ENCODE measurements at places on chromosomes 7 and 10.

- no peak for DNase-seq
Measured at GRCh38 chr10:82221601-82222149, 346.7 kb downstream of the NRG3 start.

DNA sequence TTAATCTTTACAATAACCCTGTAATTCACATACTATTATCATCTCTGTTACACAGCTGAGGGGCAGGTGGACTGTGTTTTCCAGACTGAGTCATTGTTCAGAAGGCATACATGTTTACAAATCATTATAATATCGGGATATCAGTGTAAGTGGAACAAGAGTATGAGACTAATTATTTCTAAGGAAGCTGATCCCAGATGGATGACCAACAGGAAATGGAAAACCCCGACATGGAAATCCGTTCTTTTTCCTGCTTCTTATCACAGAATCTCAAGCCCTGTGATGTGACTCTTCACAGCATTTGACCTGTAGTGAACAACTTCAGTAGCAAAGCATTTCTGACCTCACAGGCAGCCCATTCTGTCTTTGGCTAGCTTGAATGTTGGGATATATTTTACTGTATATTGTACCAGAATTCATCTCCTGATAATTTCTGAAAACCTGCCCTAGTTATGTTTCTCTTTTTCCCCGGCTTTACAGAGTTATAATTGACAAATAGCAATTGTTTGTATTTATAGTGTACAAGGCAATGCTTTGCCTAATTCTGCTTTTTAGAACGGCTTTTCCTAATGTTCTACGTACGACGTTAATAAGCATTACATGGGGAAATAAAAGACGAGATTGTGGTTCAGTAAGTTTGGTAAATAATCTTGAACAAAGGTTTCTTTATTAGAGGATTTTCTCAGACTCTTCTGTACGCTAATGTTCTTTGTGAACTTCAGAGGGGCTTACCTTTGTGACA lies 78.6 kb upstream of the SYPL1 start:
- DNase-seq: no peak

DNA sequence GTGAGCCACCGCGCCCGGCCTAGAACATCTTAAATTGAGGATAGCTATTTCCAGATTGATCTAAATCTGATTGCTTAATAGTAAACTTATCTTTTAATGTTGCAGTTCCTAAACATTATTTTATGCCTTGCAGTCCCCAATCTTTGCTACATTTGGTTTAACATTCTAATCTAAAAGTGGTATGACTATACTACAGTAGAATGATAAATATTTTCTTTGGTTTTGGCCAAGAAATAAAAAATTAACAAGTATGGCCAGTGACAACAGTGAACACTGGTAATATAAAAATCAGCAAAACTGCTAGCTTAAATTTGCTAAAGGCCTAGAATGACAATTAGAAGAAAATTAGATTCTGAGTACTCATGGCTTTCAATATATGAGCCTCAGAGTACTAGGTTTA lies 73.5 kb downstream of the CDK6 start:
- no peak for DNase-seq

- peak; percentile 39 for DNase-seq
Measured at GRCh38 chr10:47361293-47361692, 13.1 kb downstream of the RBP3 start.

DNA sequence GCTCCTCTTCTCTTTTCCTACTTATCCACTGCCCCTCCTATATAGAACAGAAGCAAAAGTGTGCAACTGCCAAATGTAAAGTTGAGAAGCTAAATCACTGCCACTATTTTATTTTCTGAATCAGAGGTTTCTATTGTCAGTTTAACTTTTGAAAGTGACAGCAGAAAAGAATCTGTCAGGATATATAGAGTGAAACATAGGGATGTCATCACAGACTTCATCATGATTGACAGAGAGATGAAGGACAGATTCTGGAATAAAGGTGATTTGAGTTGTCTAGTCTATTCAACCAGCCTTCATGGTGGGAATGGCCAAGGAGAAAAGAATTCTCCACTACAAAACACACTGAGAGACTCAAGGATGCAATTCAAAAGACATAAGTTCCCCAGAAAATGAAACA lies 19.9 kb downstream of the NEUROD6 start:
- no peak for DNase-seq

GRCh38 chr7:1752771-1753563 lies 82.9 kb downstream of the ELFN1 start:
- DNase-seq: no peak

- no peak for DNase-seq
Measured at GRCh38 chr7:96826089-96826488, 116.4 kb upstream of the SEM1 start.

All from inflammatory macrophage (primary cell).